ENCODE measurements at places on chromosomes 12 and 14.

GRCh38 chr14:98348505-98348904 is 923.5 kb downstream of the BCL11B start:
- no peak for DNase-seq

DNA sequence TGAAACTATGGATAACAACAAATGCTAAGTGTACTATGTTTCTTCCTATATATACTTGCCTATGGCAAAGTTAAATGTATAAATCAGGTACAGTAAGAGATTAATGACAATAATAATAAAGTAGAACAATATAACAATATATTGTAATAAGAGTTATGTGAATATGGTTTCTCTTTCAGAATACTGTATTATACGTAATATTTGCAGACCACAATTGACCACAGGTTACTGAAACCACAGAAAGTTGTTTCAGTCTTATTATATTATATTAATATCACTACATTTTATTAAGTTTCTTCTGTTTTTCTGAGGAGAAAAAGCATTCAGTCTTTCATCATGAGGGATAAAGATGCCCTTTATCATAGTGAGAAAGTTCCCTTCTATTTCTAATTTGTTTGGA is 131.2 kb downstream of the EML1 start:
- DNase-seq: no peak

GRCh38 chr12:94141892-94142291 is 6.5 kb upstream of the PLXNC1 start:
- no peak for DNase-seq

DNA sequence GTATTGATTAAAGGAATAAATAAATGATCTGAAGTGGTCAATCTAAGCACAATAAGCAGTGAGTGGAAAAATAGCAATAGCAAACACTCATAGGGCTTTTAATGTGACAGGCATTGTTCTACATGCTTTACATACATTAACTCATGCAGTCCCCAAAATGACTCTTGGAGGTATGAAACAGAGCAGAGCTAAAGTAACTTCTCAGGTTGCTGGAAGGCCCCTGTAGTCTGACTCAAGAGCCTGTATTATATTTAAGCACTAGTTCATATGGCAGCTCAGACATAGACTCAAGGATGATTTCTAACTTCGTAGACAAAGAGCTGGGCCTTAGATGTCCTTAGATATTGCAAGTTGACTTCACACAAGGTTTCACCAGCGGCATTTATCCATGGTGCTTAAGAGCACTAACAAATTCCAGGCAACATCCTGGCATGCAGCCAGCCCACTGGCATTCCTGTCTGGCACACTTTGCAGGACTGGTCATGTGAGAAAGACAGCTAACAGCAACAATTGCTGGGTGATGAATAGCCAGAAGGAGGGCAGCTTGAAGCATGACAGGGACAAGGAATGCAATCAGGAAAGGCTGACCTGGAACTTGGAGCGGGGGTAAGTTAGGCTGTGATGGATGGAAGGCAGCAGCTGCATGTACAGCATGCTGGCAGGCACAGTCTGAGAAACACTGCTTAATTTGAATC is 22.9 kb upstream of the KTN1 start:
- no peak for DNase-seq

- DNase-seq: peak; percentile 72
Observed at GRCh38 chr14:74048281-74048680, 29.1 kb downstream of the BBOF1 start.

DNA sequence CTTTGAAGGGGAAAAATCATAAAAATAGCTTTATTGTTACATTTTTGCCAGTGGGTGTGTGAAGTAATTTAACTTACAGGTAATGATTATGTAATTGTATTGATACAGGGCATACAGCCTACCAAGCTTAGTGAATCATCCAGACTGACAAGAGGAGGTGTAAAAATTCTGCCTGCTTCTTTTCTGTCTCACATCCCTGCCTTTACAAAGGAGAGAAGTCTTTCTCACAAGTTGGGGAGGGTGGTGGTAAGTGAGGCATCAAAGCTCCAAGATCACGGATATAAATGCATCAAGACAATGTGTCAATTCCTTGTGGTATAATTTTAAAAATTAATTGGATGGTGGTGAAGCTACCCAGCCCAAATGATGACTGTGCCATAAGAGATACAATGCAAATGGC is 39.0 kb upstream of the G2E3 start:
- no peak for DNase-seq

- DNase-seq: no peak
Observed at GRCh38 chr14:64684091-64684490, 20.1 kb upstream of the PLEKHG3 start.

GRCh38 chr14:32408018-32408417 is 78.9 kb downstream of the AKAP6 start:
- DNase-seq: no peak

- DNase-seq: no peak
Observed at GRCh38 chr14:83171761-83172160, 1638.1 kb upstream of the SEL1L start.

DNA sequence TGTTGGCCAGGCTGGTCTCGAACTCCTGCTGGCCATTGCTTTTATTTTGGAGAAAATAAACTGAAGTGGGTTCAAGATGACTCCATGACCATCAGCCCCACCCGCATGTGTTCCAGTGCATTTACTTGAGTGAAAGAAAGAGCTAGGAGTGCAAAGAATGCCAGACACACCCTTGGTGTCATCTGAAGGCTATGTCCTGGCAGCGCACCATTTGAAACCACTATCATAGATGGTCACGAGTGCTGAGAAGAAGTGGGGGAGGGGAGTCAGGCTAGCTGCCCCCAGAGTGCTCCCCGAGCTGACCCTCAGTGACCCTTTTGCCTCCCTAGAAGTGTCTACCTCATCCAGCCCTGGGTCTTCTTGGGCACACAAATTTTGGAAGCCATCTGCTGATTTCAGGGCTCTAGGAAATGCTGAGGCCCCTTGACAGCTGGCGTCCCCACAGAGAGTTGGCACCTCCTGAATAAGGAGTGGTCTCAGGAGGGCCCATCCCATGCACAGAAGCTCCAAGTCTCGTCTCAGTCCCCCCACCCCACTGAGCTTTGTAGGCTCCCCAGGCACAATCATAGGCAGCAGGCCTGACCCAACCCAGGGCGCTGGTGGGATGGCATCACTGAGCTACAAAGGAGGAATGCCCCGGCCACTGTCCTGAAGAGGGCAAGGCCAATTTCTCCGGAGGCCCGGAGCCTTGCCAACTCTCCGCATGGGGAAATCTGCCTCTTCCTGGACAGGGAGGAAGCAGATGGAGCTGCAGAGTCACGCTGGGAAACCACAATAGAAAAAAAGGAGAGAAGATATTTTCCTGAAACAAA is 28.0 kb downstream of the PXN start:
- no peak for DNase-seq

GRCh38 chr12:117412465-117413188 is 51.2 kb upstream of the NOS1 start:
- no peak for DNase-seq

GRCh38 chr12:70317781-70318180 is 48.3 kb upstream of the KCNMB4 start:
- DNase-seq: no peak

GRCh38 chr12:127722611-127723010 is 544.4 kb upstream of the TMEM132C start:
- no peak for DNase-seq

DNA sequence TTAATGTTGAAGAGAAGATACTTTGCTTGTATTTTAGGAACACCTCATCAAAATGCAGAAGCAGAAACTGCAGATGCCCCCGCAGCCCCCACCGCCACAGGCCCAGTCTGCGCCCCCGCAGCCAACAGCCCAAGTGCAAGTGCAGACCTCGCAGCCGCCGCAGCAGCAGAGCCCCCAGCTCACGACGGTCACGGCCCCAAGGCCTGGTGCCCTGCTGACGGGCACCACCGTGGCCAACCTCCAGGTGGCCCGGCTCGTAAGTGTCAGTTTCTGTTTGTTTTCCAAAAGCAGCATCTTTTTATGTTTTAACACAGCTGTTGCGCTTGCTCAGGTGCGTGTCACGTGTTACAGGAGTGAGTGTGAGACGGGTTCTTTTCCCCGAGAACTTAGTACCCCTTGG is 79.5 kb downstream of the DDX51 start:
- DNase-seq: no peak

GRCh38 chr12:124392271-124392666 is 97.4 kb downstream of the RFLNA start:
- DNase-seq: peak; percentile 94

DNA sequence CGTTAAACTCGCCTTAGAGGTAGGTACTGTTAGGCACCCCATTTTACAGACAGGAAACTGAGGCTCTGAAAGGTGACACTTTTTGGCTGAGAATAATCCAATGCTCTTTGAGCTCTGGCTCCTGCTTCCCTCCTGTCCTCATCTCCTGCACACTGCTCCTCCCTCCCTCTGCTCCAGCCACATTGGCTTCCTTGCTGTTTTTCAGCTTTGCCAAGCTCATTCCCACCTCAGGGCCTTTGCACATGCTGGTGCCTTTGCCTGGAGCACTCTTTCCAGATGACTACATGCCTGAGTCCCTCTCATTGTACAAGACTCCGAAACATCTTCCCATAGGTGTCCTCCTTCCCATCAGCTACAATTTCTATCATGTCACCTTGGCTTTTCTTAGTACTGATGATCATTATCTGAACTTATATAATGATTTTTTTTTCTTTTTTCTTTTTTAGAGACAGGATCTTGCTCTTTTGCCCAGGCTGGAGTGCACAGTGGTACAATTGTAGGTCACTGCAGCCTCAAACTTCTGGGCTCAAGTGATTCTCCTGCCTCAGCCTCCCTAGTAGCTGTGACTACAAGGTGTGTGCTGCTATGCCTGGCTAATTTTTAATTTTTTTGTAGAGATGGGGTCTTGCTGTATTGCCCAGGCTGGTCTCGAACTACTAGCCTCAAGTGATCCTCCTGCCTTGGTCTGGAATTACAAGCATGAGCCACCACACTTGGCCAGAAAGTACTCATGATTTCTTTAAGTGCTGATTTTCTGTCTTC is 15.2 kb downstream of the MSI1 start:
- DNase-seq: no peak

DNA sequence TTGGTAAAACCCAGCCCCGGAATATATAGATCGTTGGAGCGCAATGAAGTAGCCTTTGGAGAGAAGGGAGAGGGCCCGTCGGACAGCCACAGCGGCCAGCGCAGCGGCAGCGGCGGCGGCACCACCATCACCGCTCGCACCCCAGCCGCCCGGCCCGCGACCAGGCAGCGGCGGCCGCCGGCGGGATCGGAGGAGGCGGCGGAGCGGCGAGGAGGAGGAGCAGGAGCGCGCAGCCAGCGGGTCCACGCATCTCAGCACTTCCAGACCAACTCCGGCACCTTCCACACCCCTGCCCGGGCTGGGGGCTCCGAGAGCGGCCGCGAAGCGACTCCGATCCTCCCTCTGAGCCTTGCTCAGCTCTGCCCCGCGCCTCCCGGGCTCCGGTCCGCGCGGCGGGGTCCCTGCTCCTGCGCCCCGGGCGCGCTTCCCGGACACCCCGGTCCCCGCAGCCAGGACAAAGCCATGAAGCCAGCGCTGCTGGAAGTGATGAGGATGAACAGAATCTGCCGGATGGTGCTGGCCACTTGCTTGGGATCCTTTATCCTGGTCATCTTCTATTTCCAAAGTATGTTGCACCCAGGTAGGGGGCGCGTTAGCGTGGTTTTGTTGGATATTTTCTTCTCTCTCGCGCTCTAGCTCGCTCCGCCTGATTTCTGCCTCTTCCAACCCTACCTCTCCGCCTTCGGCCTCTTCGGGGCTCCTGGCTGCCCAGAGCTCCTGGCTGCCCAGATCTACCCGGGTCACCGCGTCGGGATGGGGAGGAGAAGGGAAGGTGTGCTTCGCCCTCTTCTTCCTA is 400 bp downstream of the CHST11 start:
- DNase-seq: peak; percentile 93

DNA sequence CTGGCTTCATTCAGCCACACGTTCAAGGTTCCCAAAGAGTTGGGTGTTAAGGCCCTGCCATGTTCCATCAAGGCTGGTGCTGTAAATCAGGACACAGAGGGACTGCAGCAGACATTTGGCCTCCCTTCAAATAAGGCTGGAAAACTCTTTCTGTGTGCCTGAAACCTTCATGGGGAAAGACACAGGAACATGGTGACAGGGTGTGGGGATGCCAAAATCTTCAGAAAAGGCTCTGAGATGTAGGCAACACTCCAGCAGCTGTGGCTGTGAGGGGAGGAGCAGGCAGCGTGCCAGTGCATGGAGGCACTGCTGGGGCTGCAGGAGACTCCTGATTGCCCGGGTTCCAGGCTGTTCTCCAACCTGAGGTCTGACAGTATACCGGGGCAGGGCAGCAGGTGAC is 15.0 kb downstream of the POMT2 start:
- no peak for DNase-seq

DNA sequence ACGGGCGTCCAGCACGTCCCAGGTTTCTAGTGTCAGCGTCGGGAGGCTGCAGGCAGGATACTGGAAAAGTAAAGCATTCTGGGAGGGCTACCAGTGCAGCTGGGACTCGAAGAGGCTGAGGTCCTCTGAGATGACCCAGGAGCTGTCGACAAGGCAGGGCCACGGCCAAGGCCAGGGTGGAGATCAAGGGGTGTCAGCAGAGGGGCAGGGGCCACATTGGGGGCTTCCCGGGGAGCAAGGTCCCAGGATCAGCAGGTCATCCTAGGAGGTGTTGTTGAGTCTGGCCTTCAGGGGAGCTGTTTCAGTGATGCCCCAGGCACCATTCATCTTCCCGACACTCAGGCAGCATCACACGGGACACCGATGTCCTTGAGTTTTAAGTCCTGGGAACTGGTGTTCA is 377.8 kb upstream of the SFSWAP start:
- peak; percentile 41 for DNase-seq

DNA sequence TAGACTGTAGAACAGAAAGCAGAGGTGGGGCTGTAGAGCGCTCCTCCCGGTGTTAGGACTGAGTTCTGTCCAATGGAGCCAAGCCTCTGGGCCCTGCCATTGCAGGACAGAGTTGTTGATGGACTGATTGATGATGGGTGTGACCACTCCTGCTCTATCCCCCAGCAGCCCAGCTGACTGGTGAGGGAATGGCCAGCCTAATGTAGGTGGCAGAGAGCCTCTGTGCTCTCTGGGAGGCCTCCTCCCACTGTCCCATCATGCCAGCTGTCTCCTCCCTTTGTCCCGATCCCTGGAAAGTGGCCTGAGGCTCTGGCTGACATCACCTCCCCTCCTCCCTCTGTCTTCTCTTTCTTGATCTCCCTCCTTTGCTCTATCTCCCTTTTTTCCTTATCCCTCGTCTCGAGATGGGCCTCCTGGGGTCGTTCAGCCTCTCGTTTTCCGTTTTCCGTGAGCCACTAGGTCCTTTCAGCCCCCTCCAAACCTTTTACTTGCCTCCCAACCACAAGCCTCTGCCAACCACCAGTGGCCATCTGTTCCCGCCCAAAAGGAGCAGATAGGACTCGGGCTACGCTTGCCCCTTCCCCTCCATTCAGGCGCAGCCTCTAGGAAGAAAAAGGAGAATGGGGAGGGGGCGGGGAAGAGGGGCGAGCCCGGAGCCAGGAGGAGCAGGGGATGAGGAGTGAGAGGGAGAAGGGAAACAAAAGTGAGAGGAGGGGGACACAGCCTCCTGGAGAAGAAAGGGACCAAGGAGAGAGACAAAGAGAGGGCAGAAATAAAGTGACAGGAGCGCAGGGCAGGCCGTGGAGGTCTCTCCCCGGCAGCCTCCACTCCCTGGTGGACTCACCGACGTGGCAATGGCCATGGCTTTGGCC is 572 bp downstream of the EFS start:
- DNase-seq: peak; percentile 76

GRCh38 chr12:47346251-47347019 is 266.7 kb upstream of the AMIGO2 start:
- no peak for DNase-seq
